Stimulated activated CD4-positive, alpha-beta T cell treated with anti-CD3 and anti-CD28 coated beads, Interleukin-1b, Interleukin-23, amount 100 ng/mL, for 1 hour (primary cell): ENCODE measurements at places on chromosomes 12 and 14.

DNA sequence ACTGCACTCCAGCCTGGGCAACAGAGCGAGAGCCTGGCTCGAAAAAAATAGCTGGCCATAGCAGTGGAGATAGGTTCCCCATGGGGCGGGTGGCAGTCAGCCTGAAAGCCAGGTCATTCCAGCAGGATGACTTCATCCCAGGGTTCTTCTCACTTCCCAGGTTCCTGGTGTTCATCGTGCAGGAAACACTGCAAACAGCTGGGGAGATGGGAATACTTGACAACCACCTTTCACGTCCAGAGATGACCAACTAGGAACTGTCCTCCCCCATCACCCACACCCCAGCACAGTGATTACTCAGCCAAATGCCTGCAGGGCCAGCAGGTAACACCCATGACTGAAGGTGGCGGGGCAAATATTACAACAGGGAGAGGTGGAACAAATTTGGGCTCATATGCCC lies 1.7 kb downstream of the VSIG10 start:
- DNase-seq = no peak

GRCh38 chr12:126069549-126070165 lies 1004.4 kb downstream of the AACS start:
- DNase-seq = no peak

- DNase-seq = peak; percentile 38
Observed at GRCh38 chr12:8108808-8109398, 14.5 kb upstream of the CLEC4A start.

- no peak for DNase-seq
Observed at GRCh38 chr12:92908108-92908507, 21.0 kb downstream of the EEA1 start.

DNA sequence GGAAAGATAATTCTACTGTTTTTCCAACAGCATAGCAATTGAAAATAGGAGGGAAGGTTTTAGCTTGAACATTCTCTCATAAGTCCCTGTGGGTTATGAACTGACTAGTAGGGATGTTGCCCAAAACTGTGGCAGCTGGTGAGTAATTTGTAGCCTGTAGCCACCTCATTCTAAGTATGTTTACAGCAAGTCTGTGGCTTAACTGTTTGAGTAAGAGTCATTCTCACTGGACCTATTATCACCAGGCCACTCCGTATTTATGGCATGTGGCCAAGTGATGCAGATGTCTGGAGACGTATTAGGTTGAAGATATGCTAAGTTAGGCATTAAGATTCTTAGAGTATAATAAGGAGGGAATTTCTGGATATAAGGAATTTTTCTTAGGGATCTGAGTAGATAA lies 458.3 kb downstream of the ETNK1 start:
- DNase-seq = no peak

GRCh38 chr12:89319122-89319521 lies 33.2 kb downstream of the DUSP6 start:
- no peak for DNase-seq

- DNase-seq = no peak
Observed at GRCh38 chr14:21068521-21069387, 1.4 kb upstream of the ARHGEF40 start.

GRCh38 chr14:68666899-68667298 lies 126.0 kb downstream of the ZFP36L1 start:
- DNase-seq = no peak

- DNase-seq = no peak
Observed at GRCh38 chr12:80708259-80708974, 983 bp downstream of the MYF6 start.

GRCh38 chr12:124745891-124746570 lies 117.6 kb downstream of the SCARB1 start:
- DNase-seq = no peak

- DNase-seq = no peak
Observed at GRCh38 chr12:110995016-110995415, 74.6 kb upstream of the MYL2 start.

DNA sequence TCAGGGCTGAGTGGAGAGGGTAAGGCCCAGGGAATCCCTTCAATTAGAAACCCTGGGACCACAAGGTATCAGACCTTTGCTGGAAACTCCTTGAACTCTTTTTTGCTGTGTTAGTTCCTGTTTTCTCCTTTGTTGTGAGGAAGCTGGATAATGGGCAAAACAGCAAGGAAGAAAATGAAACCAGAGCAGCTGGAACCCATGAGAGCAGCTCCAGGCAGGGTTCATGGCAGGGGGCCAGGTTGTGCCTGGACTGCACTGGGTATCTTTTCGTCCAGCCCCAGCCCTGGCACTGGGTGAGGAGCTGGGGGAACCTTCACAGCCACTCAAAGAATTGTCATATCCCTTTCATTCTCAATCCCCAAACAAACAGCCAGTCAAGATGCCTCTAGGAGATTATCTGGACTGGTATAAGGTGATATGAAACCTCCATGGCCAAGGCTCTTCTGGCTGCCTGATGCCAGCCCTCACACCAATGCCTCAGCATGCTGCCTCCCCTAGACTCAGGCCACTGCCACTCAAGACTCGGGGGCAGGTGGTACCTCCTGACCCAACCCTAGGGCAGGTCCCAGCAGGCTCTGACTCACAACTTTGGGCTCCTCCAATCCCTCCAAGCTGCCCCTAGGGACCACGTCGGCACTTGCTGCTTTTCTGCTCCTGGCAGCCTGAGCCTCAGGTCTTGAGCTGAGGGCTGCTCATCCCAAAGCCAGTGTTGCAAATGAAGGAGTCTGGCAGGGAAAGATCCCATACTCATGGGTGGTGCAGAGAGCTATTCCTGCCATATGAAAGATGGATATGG lies 16.5 kb downstream of the FAM186B start:
- DNase-seq = no peak

GRCh38 chr12:93918262-93918661 lies 230.1 kb upstream of the PLXNC1 start:
- no peak for DNase-seq

- DNase-seq = no peak
Observed at GRCh38 chr12:93208011-93208410, 169.7 kb upstream of the NUDT4 start.

DNA sequence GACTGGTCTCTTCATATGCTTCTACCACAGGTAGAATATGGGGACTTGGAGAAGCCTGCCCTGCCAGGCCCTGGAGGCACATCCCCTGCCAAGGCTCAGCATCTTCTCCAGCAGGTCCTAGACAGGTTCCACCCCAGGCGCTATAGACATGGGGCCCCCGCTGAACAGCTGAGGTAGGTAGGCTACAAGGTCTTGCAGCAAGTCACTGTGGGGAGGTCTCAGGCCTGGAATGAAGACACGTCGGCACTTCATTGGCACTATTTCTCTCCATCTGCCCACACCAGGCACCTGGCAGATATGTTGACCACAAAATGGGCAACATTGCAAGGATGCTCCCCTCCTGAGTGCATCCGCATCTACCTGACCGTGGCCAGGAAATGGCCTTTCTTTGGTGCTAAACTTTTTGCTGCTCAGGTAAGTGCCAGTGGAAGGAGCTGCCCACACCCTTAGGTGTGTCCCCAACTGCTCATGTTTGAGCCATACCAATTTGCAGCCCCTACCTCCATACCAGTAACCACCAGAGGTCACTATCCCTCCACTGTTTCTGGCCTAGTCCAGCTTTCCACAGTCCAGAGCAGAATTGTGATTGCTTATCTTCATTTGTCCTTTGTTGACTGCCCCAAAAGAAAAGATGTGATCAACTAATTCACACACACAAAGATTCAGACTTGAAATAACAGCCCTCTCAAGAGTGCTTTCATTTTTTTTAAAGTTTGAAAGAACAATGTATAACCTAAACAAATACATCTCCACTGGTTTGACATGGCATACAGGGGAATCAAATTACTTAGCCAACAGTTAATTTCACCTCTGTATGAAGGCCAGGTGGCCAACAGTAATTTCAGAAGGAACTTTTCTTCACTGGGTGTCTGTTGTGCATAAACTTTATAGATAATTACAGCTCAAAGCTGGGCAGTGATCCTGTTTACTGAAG lies 16.1 kb downstream of the PIGH start:
- DNase-seq = no peak

GRCh38 chr12:100919116-100919515 lies 124.5 kb downstream of the ANO4 start:
- no peak for DNase-seq

DNA sequence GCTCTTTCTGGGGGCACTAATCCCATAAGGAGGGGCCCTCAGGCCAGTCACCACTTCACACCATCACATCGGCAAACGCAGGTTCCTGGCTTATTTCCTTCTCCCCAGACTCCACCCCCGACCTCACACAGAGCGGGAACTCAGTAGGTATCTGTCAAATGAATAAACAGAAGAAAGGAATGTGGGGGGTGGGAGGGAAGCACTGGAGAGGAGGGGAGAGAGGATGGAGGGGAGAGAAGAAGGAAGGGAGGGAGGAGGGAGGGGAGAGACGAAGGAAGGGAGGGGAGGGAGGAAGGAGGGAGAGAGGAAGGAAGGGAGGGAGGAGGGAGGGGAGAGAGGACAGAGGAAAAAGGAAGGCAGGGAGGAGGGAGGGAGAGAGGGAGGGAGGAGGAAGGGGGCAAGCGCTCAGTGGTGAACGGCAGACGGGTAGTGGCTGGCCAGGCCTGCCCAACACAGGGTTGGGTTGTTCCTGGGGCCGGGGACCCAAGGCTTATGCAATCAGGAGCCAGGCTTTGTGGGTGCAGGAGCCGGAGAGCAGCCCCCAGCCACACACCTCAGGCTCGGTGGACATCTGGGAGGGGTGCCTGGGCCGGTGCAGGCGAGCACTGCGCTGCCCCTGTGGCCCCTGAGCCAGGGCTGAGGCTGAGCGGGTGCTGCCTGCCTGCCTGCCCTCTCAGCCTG lies 52.6 kb upstream of the FBRSL1 start:
- DNase-seq = no peak

DNA sequence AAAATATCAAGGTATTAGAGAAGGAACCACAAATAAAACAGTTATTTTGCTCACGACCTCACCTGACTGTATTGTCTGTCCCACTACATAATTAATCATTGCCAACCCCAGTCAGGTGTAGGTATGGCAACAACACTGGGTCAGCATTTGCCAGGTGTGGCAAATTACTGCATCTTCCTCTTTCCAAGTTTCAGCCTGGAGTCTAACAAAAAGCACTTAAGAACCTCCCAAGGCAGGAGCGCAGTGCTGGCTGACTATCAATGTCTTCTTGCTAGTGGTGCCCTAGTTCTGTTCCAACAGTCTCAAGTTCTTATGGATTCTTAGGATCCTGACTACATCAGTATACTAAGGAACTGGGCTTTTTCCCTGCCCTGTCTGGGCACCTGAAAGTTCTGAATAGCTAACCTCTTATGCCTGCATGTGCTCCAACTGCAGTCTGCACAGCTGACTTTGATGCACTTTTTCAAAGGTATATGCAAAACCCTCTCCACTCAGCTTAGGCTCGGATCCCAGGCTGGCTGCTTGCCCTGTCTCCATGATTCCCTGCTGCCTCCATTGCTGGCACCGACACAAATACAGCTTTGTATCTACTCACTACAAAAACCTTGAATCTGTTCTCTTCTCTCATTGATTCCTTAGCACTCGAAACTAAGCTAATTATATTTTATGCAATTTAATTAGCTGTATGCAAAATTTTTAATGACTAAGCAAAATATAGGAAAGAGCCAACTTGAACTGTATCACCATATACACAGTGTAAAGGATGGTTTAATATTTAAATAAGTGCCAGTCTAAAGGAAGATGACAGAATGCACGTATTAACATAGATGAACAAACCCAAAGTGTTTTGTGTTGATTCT lies 113.3 kb downstream of the PRKD1 start:
- no peak for DNase-seq

DNA sequence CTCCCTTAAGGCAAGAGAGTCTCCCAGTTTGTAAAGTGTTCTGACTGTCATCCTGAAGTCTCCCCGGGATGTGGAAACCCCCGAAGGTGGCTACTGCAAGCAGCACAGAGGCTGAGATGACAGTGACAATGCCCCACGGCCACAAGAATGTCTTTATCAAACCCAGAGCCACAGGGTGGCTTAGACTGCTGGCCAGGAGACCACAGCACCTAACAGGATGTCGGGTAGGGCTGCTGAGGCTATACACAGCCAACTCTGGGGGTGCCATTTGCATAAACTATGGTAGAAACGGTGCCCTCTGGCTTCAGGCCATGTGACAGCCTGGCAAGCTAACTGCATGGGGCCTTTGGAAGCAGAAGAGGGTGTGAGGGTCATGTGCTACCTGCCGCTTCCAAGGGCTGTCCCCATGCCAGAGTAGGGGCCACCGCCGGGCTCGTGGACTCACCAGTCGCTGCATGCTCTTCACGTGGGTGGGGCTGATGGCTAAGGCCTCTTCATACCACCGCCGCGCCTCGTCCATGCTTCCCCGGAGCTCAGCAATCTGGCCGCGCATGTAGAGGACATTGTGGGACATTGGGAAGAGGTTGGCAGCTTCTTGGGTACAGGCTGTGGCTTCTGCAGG lies 180.9 kb downstream of the CALM1 start:
- DNase-seq = no peak

DNA sequence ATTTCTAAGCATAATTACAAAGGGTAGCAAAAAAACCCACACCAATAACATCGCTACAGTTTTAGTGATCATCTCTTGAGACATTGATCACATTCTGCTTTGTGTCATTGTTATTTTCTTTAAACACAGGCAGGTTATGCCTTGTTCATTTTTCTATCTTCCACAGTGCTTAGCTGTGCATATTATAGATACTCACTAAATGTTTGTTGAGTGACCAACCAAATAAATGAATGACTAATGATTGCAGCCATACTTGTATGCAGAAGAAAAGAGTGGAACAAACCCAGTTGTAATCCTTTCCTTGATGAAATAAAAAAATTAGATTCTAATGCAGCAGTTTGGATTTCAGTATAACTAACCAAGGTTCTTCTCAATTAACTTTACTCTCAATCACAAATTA lies 81.0 kb upstream of the RASSF8 start:
- no peak for DNase-seq

DNA sequence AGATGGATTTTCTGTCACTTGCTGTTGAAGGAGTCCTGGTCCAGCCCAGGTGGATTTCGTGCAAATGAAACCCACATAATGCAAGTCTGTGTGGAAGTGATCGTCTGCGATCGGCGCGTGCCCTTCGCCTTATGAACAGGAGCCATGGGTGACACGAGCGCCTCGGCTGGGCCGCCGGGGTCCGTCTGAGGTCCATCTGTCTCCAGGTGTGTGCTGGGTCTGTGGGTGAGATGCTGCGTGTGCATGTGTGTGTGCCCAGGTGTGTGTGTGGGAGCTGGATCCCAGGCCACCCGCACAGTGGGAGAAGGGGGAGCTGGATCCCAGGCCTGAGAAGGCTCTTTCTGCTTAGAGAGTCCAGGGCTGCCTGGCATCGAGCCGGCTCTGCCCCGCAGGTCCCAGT lies 53.8 kb downstream of the GALNT9 start:
- no peak for DNase-seq

GRCh38 chr12:83361475-83361874 lies 674.8 kb downstream of the TMTC2 start:
- no peak for DNase-seq
